ENCODE measurements at places on chromosomes 5 and 9.

GRCh38 chr5:135024956-135025729, 8.9 kb downstream of the PITX1 start:
- no peak for DNase-seq

GRCh38 chr5:53667621-53668020, 107.2 kb downstream of the NDUFS4 start:
- DNase-seq: no peak

- DNase-seq: no peak
These were observed 196.3 kb upstream of the KLF4 start for GRCh38 chr9:107685901-107686300.

DNA sequence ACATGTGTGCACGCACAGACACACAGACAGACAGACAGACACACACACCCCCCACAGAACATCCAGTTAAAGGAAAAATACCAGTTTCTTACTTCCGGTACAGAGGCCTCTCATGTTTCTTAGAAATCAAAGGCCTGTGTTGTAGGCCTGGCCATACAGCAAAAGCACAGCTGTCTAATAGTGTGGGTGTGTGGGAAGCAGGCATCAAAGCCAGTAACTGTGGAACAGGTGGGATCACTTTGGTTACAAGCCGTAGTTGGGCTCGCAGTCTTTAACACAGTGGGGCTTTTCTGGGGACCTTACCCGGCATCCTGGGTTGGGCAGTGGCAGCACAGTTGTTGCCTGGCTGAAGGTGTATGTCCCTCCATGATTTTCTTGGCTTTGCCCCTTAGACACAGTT, 55.2 kb downstream of the FBXL7 start:
- DNase-seq: no peak
